Activated naive CD4-positive, alpha-beta T cell treated with anti-CD3 and anti-CD28 coated beads, Interleukin-2, amount 50 U/mL, for 16 hours (primary cell): ENCODE measurements at places on chromosomes 6 and 20.

GRCh38 chr6:25329161-25329817, 50.1 kb downstream of the CARMIL1 start:
- DNase-seq = no peak

DNA sequence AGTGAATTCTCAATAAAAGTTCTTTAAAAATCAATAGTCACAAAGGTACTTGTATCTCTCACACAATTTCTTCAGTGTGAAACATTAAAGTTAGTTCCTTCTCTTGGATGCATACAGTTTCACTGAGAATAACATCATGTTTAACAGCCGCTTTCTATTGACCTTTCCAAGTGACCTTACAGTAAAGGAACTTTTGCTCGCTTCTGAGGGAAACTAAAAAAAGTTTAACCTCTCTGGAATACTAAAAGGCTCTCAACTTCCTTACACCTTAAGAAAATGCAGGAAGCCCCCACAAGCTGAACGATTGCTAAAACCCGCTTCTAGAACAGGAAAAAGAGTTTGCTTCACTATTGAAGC, 1.3 kb downstream of the RRAGD start:
- DNase-seq = no peak

GRCh38 chr20:36806049-36806448, 32.5 kb upstream of the DSN1 start:
- no peak for DNase-seq

GRCh38 chr6:88179692-88180091, 13.5 kb upstream of the CNR1 start:
- DNase-seq = no peak

- no peak for DNase-seq
These were observed 24.3 kb downstream of the AKAP7 start for GRCh38 chr6:131159578-131159977.

GRCh38 chr20:59573837-59574236, 30.5 kb upstream of the PHACTR3 start:
- no peak for DNase-seq

- no peak for DNase-seq
These were observed 60.5 kb upstream of the ANKEF1 start for GRCh38 chr20:9974324-9974723.

DNA sequence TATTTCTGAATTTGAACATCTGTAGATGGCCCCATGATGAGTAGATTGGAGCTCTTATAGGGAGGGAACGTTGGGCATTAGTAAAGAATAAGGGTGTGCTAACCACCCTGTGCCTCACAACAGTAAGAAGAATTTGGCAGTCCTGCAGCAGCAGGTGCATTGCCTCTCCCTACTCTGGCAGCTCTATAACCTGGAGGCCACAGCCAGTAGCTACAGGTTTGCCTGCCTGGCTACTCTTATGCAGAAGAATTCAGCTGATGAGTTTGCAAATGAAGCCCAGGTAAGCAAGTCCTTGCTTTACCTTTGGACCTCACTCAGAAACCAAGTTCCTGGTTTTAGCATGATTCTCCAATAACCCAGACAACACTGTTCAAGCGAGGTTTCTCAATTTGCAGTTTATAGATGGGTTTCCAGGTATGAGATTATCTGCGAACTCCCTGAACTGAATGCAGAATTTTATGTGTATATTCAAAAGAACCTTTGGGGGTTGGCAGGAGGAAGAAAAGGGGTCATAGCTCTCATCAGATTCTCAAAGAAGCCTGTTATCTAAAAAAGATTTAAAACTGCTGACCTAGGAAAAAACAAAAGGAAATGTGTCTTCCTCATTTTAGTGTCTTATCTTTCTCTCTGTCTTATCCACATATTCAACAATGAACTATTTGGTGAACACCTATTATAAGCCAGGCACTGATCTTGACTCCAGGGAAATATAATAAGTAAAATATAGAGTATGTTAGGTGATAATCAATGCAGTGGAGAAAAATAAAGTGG, 18.9 kb downstream of the TREML1 start:
- DNase-seq = no peak

GRCh38 chr6:116876635-116877611, at the start of gene RFX6:
TSS of gene RFX6 (plus strand) at chr6:116877242. CDS start at chr6:116877276, 34 bp downstream.
- DNase-seq = no peak

DNA sequence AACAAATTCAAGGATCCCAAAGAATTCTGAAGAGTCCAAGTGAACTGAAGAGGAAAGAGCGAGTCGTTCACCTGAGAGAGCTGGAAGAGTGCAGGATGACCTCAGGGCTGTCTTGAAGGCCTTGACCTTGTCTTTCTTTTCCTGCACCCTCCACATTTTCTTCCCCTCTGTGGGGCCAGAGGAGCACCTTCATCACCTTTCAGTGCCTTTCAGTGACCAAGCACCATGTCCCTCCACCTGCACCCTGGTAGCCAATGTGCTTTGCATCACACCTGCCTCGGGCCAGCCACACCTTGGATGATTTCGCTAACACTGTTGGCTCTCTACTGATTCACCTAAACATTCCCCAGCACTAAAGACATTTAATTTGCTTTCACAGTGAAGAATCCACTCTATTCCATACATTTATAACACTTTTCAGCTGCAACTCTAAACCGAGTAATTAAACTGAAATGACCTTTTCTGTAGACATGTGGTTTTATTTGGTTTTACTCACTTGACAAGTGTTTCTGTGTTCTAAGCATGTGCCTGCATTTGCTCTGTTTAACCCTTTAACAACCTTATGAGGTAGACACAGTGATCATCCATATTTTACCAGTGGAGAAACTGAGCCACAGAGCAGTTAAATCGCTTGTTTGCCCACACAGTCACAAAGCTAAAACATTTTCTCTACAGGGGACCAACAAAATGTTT, 121.3 kb upstream of the CST7 start:
- no peak for DNase-seq

DNA sequence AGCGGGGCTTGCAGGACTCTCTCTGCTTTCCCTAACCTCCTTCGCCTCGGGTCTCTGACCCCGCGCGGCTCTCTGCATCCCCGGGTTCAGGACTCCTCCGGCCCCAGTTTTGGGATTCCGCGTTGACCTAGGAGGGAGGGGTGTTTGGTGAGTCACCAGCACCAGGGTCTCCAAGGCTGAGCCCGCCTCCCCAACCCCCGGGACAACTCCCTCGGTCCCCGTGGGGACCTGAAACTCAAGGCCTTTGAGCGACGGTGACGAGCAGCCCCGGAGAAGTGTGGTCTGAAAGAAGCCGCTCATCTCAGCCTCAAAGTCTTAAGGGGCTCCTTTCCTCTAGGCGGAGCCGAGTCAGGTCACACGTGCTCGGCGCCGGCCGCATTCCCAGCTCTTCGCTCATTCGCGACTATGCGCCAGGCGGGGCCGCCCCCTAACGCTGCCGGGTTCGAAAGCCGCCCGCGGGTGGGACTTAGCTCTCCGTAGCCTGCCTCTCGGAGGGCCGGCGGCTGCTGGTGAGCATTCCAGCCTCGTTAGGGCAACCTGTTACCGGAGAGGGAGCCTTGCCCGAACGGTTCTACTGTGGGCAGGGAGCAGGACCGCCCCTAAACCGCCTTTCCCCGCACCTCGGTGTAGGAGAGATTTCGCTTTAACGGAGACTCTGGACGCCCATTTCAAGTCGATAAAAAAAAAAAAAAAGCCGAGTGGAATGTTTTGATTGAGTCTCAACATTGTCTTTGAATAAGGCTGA, 3.0 kb upstream of the PRDM13 start:
- peak; percentile 20 for DNase-seq

DNA sequence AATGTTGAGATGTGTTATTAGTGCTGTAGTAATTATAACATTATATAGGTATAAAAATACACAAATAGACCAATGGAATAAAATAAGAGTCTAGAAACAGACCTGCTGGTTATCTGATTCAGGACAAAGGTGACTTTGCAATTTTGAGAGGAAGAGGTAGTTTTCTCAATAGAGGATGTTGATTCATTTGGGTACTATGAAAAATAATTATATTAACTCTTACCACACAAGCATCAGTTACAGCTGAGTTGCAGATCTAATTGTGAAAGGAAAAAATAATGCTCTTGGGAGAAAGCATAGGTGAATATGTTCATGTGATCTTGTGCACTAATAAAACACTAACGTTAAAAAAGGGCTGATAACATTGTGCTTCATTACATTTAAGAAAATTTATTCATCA, 103.0 kb downstream of the BCKDHB start:
- no peak for DNase-seq

DNA sequence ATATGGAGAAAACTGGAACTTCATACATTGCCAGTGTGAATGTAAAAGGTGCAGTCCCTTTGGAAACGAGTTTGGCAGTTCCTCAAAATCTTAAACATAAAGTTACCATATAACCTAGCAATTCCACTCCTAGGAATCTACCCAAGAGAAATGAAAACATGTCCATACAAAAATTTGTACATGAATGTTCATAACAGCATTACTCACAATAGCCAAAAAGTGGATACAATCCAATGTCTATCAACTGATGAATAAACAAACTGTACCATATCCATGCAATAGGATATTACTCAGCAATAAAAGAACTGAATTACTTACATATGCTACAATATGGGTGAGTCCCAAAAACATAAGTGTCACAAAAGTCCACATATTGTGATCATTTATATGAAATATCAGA, 48.7 kb upstream of the ERVFRD-1 start:
- no peak for DNase-seq

DNA sequence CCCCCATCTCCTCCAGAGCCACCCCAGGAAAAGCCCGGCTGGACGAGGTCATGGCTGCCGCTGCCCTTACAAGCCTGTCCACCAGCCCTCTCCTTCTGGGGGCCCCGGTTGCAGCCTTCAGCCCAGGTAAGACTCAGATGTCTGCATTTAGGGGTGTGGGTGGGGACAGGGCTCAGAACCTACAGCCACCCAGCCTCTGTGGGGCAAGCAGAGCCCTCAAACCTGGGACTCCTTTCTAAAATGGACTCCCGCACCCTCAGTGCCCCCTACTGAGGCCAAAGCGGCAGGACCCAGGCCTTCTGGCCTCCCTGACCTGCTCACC, 1.7 kb downstream of the SLC2A4RG start:
- no peak for DNase-seq

DNA sequence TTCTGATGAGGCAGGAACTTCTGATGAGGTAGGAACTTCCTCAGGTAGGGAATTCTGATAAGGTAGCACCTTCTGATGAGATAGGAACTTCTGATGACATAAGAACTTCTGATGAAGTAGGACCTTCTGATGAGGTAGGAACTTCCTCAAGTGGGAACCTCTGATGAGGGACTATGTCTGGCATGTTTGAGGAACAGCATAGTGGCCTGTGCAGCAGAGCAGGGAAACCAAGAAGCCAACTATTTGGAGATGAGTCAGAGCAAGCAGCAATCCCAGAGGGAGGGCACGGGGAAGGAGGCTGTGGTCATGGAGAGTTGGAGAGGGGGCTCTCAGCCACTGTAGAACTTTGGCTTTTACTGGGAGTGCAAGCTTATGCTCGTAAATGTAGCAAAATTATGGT, 132.4 kb downstream of the CFAP61 start:
- no peak for DNase-seq

- DNase-seq = no peak
These were observed 13.8 kb upstream of the TLDC2 start for GRCh38 chr20:36861875-36862801.

- DNase-seq = no peak
These were observed 17.8 kb downstream of the RAB44 start for GRCh38 chr6:36715469-36715868.

DNA sequence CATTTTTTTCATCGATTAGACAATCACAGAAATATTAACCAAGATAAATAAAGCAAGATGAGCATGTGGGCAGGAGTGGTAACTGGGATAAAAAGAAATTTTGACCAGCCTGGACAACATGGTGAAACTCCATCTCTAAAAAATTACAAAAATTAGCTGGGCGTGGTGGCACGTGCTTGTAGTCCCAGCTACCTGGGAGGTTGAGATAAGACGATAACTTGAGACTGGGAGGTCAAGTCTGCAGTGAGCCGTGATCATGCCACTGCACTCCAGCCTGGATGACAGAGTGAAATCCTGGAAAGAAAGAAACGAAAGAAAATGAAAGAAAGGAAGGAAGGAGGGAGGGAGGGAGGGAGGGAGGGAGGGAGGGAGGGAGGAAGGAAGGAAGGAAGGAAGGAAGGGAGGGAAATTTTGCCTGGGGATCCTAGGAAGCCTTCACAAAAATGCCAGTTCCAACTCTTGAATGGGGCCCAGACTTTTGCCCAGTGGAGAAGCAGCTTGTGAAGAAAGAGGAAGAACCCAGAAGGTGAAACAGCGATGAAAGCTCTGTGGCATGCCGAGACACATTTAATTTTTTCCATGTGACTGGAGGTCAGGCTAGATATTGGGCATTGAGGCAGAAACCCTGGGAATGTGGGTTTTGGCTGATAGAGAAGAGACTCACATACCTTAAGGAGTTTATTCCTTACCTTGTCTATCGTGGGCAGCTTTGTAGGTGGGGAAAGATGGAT, 20.3 kb downstream of the CCDC170 start:
- no peak for DNase-seq

GRCh38 chr6:151679081-151679480, 128.4 kb upstream of the ESR1 start:
- DNase-seq = peak; percentile 22

DNA sequence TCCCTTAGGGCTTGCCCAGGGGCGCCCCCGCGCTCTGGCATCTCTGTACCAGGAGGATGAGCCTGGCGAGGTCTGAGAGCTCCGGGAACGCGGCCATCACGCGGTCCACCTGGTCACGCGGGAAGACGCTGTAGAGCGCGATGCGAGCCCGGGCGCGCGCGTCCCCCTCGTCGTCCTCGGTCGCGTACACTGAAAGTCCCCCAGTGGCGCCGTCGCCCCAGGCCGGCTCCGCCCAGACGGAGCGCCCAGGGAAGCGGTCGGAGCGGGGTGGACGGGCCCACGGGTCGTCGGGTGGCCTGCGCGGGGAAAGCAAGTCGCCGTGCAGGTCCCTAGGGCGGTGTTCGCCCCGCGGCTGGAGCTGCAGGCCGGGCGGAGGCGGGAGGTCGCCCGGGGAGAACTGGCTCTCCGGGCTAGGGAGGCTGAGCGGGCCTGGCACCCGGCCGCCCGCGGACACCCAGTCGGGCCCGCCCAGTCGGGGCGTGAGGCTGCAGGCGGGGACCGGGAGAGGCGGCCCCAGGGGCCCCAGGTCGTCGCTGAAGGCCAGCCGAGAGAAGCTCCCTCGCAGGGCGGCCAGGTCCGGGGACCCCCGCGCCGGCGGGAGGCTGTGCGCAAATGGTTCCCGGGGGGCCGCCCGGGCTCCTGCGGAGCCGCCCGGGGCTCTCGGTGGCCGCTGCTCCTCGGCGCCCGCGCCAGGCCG, 34.0 kb downstream of the ZC3H12D start:
- no peak for DNase-seq

GRCh38 chr6:113824411-113824810, 32.7 kb upstream of the MARCKS start:
- no peak for DNase-seq
